ENCODE measurements at places on chromosomes 7 and 10. TPM values are rescaled to one million over a fixed set of nuclear protein-coding genes. Genes with fewer than 3 reads are reported as not detected.
A peak's percentile ranks its signal among the peaks of the same experiment; 100 is the strongest.

GRCh38 chr7:92621026-92621540, 30.9 kb upstream of the FAM133B start:
- DNase-seq, result peak; percentile 76
- H3K4me3 ChIP-seq, result peak overlapping the region; percentile 30
- peak overlapping the region; percentile 94 for H3K27ac ChIP-seq

- no peaks in the 10 kb centered on the region for H3K36me3 ChIP-seq
- no peaks in the 10 kb centered on the region for H3K27me3 ChIP-seq
- H3K4me1 ChIP-seq, result no peaks in the 10 kb centered on the region
- DNase-seq, result no peak
- H3K4me3 ChIP-seq, result no peak overlapping the region
These were observed 353.8 kb downstream of the GPR37 start for GRCh38 chr7:124411796-124412195.

- no peaks in the 10 kb centered on the region for H3K4me1 ChIP-seq
- no peak for DNase-seq
- no peaks in the 10 kb centered on the region for H3K36me3 ChIP-seq
- H3K27ac ChIP-seq, result no peak overlapping the region
These were observed 41.4 kb downstream of the TOMM7 start for GRCh38 chr7:22781230-22781711.

- H3K27me3 ChIP-seq, result no peaks in the 10 kb centered on the region
- H3K4me3 ChIP-seq, result no peak overlapping the region
- H3K27ac ChIP-seq, result peak overlapping the region; percentile 43
- DNase-seq, result no peak
These were observed 281.1 kb upstream of the KLF14 start for GRCh38 chr7:131014906-131015656.

DNA sequence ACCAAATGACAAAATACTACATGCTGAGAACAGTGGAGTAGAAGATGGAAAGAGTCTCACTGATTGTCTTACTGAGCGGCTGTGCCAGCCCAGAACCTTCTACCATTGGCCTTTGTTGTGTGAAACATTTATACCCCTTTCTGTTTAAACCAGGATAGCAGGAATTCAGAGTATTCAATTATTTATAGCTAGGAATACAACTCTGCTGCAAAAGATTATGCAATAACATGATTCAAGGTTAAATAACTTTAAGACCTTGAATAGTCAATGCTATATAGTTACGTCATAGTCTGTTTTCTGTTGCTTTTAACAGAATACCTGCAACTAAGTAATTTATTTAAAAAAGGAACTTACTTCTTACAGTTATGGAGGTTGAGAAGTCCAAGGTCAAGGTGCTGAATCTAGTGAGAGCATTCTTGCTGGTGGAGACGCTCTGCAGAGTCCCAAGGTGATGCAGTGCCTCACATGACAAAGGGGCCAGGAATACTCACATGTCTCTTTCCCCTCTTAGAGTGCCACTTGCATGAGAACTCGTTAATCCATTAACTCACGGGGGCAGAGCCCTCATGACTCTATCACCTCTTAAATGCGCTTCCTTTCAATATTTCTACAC, 371.8 kb downstream of the MDFIC start:
- no peak overlapping the region for H3K4me3 ChIP-seq
- no peak for DNase-seq
- H3K27ac ChIP-seq, result no peak overlapping the region
- H3K36me3 ChIP-seq, result no peaks in the 10 kb centered on the region

- H3K4me3 ChIP-seq, result no peak overlapping the region
- no peaks in the 10 kb centered on the region for H3K36me3 ChIP-seq
- no peak for DNase-seq
- H3K27me3 ChIP-seq, result peaks cover 4% of the 10 kb centered on the region
- H3K4me1 ChIP-seq, result peaks cover 3% of the 10 kb centered on the region
- H3K27ac ChIP-seq, result no peak overlapping the region
These were observed 27.2 kb downstream of the INSIG1 start for GRCh38 chr7:155324918-155325235.

DNA sequence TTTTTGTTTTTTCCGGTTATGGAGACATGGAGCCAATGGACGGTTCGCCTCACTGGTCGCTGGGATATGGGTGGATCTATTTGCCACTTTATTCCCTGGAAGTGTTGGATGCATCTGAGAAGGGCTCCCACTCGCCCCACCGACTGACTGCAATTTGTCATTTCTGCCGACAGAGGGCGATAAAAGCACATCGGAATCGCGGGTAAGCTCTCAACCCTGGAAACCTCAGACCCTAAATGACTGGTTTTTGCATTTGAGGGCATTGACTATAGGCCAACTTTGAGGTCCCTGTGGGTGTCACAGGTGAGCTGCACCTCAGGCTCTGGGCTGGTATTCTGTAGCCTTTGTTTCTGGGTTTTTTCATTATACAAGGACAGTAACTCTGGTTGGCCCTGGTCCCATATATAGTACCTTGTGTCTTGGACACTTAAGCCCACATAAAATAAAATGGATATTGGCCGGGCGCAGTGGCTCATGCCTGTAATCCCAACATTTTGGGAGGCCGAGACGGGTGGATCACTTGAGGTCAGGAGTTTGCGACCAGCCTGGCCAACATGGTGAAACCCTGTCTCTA, 11.9 kb upstream of the OPALIN start:
- peak; percentile 39 for DNase-seq
- H3K27ac ChIP-seq, result no peak overlapping the region
- no peaks in the 10 kb centered on the region for H3K36me3 ChIP-seq
- peaks cover 11% of the 10 kb centered on the region for H3K4me1 ChIP-seq
- H3K27me3 ChIP-seq, result peaks cover 9% of the 10 kb centered on the region

DNA sequence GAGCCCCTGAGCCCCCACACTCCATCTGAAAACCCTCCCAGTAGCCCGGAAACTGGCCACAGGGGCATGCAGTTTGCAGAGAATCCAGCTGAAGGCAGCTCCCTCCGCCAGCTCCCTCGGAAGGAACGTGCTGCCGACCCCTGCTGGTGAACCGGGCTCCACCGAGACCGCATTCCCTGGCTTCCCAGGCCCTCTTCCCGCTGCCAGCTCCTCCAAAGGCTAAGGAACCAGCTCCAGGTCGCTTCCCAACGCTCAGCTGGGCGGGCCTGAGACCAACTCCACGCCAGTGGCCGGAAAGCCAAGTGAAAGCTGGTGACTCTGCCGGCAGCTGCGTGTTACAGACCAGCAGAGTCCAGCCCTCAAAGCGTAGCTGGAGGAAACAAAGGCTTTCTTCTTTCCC, 35.8 kb downstream of the GPER1 start:
- H3K27me3 ChIP-seq, result no peaks in the 10 kb centered on the region
- no peak overlapping the region for H3K27ac ChIP-seq
- no peak for DNase-seq

DNA sequence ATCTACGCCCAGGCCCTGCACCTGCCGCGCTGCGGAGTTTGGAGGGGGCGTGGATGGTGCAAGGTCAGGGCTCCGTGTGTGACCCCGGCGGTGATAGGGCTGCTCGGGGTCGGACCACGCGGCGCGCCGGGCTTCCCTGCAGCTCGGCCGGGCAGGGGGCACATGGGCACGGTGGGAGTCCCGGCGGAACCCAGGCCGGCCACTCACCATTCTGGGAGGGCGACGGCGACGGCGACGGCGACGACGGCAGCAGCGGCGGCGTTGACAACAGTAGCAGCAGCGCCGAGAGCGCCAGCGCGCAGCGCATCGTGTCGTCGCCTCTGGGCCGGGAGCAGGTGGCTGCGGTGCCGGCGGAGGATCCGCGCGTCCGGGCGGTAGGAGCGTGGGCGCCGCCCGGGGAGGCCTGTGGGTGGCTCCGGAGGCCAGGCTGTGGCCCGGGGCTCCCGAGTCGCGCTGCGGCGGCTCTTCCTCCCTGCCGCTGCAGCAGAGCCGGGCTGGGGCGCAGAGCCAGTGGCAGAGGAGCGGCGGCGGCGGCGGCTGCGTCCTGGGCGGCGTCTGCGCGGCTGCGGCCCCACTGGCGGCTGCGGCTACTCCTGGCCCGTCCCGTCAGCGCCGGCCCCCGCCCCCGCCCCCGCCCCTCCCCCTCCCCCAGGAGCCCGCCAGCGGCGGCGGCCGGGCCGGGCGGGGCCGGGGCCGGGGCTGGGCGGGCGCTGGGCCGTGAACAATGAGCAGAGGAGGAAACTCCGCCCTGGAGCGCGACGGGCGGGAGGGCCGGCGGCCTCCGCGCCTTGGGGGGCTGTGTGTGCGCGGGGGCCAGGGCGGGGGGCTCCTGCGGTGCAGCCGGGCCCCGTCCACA, at the start of gene PODXL:
Gene PODXL, minus strand, starts transcription at position 576 of the 856 bp plus-strand sequence. Its CDS starts 269 bp downstream, at position 307.
- peaks cover 3% of the 10 kb centered on the region for H3K4me1 ChIP-seq
- H3K36me3 ChIP-seq, result no peaks in the 10 kb centered on the region
- peak; percentile 64 for DNase-seq
- H3K4me3 ChIP-seq, result peak within 1 kb of the TSS; percentile 64
- peaks cover 69% of the 10 kb centered on the region for H3K27me3 ChIP-seq
- H3K27ac ChIP-seq, result no peak within 1 kb of the TSS

FAM241B gene
- 9.9 TPM for total RNA-seq

TUBAL3 gene
- not detected for total RNA-seq

ODAD2 gene
- total RNA-seq, result 0.62 TPM

LZTS2 gene
- 12.1 TPM for total RNA-seq

ZNF736 gene
- 24.6 TPM for total RNA-seq

GPR85 gene
- total RNA-seq, result not detected

DTX2 gene
- total RNA-seq, result 16.4 TPM

KIAA1549 gene
- 2.2 TPM for total RNA-seq
